ENCODE measurements at places on chromosomes 6 and 20.
A peak's percentile ranks its signal among the peaks of the same experiment; 100 is the strongest.

DNA sequence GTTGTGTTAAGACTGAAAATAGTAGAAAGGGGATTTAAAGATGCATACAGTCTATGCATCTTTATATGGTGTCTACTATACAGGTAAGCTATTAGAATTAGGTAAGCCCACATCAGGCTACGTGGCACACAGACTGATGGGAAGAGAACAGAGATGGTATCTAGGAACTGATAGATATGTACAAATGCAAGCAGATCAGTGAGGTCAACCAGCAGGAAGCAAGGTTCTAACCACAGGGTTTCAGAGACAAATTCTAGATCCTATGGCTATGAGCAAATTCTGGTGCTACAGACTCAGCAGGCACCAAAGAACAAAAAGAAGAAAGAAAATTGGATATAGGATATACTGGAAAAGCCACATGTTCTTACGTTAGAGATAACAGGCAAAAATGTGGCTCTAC, 110.6 kb downstream of the TRDN start:
- no peak for DNase-seq

DNA sequence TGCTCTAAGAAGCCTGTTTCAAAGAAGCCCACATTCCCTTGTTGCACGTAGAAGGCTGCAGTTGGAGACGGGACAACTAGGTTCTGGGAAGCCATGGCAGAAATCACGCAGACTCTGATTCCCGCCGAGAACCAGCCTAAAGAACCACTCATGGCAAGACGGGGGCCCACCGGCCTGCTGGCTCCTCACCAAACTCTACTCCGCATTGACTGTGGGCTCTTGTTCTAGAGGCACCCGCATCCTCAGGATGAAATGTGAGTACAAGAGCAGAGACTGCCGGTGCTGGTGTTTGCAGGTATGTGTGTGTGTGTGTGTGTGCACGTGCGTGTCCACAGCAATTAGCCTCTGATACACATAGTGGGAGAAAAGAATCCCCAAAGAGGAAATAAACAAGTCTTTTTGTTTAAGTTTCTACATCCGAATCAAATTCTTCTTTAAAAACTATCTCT, 42.3 kb upstream of the NR2E1 start:
- no peak for DNase-seq

- DNase-seq: no peak
These were observed 1.1 kb upstream of the SIM1 start for GRCh38 chr6:100465701-100466409.

DNA sequence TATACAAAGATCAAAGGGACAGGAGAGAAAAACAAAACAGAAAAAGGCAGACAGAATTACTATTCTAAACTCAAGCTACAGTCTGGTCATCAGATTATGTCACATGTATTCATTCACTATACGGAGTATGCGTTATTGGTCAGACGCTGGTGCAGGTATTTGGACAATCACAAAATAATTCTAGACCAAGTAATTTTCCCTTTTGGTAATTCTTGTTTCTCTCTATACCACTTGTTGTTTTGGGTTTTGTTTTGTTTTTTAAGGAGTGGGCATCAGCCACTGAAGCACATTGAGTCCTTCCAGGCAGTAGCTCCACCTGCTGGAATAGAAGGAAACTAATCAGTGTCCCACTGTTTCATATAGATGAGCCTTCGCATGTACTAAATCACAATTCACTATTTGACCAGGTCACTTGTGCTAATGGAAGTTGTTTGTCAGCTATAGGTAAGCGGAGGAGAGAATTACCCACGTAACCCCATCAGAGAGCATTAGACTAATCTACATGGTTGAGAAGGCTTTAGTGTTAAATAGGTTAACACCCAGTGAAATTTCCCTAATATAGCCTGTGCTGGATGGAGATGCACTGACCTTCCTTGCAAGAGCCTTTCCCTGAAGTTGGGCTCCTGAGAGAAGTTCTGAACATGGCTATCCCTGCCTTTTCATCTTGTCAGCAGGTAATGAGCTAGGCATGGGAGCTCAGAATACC, 77.9 kb downstream of the TNFAIP3 start:
- DNase-seq: peak; percentile 57

GRCh38 chr6:138493413-138493812, 5.9 kb downstream of the NHSL1 start:
- DNase-seq: no peak

DNA sequence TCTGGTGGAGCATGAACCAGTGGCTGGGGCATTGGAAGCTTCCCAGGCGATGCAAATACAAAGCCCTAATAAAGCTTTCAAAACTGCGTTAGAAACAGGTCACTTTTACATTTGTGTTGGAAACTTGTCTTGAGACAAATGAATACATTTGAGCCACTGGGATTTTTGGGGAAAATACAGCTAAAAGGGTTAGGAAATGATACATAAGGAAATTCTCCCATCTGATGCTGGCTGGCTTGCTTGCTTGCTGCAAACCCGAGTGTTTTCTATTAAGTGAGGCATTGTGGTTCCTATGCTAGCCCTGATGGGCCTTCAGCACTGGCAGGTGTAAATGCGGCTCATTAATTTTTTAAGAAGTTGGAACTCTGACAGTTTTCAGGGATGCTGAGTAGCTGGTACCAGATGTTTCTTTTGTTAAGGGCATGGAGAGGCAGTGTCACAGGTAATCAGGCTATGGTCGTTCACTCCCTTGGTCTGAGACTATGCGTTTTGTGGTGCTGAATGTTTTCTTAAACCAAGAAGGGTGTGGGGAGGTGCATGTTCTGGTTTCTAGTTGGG, 35.2 kb downstream of the RREB1 start:
- no peak for DNase-seq

- no peak for DNase-seq
These were observed 125.0 kb upstream of the RPS6KA2 start for GRCh38 chr6:166752097-166752496.
